ENCODE measurements at places on chromosomes 7 and 10. TPM values are rescaled to one million over a fixed set of nuclear protein-coding genes. Genes with fewer than 3 reads are reported as not detected.

The ERVW-1 gene
- not detected for total RNA-seq

The VWDE gene
- 1.4 TPM for total RNA-seq

The COL13A1 gene
- not detected for total RNA-seq

The SLC39A12 gene
- total RNA-seq = not detected

The HGF gene
- not detected for total RNA-seq

The EVX1 gene
- total RNA-seq = not detected

Data from activated CD8-positive, alpha-beta T cell treated with anti-CD3 and anti-CD28 coated beads for 36 hours (primary cell).